ENCODE measurements at places on chromosomes 6 and 20.
A peak's percentile ranks its signal among the peaks of the same experiment; 100 is the strongest.

DNA sequence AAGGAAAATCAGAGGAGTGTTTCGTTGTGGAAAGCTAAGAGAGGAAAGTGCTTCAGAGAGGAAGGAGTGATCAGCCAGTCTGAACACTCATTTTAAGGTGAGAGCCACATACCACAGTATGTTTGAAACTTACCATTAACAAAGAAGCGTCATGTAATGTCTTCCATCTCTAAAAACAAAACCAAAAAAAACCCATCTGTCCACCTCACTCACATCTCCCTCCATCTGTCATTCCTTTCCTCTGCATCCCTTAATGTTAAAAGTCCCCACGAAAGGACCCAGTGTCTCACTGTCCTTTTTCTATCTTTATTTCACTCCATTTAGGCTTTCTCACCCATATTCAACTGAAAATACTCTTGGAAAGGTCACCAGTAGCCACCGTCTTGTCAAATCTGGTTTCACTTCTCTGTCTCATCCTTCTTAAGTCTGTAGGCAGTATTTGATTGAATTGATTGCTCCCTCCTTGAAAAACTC, 59.4 kb upstream of the GNRH2 start:
- no peak for DNase-seq

- DNase-seq: no peak
Measured at GRCh38 chr20:63940071-63940471, 16.1 kb downstream of the UCKL1 start.

- DNase-seq: no peak
Measured at GRCh38 chr6:147127587-147127986, 76.6 kb upstream of the STXBP5 start.

DNA sequence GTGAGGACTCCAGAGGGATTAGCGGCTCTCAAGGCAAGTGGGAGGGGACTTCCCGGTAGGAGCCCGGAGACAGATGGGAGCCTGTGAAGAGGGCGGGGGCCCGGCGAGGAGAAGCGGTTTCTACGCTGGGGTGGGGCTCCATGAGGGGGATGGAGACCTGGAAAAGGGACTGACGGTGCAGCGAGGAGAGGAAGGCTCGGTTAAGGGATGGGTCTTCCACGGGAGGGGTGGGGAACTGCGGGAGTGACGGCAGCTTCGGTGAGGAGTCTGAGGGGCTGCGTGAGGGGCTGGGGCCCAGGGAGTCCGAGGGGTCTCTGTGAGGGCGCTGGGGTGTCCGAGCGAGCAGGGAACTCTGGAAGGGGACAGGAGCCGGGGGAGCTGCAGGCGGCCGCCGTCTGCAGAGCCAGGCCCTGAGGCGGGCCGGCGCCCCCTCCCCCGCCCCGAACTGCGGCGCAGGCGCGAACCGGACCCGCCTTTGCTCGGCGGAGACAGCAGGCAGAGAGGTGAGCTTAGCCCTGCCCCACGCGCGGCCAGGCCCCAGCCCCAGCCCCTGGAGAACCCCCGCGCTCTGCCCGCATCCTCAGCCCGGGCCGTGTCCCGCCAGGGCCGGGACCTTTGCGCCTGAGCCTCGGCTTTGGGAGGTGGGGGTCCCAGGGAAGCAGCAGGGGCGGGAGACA, at the start of gene NRSN2:
Gene NRSN2, plus strand, starts transcription at position 472 of the 677 bp plus-strand sequence. CDS start 2,533 bp downstream, outside the sequence.
- DNase-seq: peak; percentile 58

DNA sequence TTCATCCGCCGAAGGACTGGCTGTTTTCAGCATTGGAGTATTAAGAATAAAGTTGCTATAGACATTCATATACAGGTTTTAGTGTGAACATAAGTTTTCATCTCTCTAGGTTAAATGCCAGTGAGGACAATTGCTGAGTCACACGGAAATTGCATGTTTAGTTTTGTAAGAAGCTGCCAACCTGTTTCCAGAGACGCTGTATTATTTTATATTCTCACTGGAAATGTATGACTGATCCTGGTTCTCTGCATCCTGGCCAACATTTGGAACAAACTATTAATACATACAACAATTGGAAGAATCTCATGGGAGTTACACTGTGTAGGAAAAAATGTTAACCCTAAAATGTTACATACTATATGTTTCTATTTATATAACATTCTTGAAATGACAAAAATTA, 16.7 kb upstream of the TGM6 start:
- DNase-seq: peak; percentile 69

- no peak for DNase-seq
Measured at GRCh38 chr6:80186082-80186481, 79.6 kb downstream of the BCKDHB start.

GRCh38 chr6:2773449-2773848, 8.3 kb downstream of the WRNIP1 start:
- no peak for DNase-seq

DNA sequence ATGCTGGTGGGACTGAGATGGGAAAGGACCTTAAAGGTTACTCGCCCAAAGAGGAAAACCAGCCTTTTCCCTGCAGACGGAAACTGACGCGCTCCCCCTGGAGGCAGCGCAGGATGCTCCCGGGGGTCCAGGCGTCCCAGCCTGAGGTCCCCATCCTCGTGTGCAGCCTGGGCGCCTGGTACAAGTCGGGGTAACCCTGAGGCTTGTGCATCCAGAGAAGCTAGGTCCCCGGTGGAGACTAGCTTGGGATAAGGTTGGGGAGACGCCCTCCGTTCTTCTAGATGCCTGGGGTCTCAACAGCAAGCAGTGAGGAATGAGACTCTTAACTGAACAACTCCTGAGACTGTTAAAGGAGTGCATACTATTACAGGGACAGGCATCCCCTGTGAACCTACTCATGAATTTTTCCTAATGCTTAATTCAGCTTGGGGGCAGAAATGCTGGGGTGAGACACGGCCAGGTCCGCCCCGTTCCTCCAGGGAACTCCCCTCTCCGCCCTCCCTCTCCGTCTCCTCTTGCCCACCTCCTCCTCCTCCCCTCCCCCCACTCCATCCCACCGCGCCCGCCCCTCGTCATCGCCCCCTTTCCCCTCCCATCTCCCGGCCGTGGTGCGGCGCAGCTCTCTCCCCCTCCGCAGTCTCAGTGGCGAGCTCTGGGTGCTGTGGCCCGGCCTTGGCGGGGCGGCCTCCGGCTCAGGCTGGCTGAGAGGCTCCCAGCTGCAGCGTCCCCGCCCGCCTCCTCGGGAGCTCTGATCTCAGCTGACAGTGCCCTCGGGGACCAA, at the start of gene PRSS35:
Gene PRSS35, plus strand, starts transcription at position 634 of the 781 bp plus-strand sequence. CDS start 10,908 bp downstream, outside the sequence.
- peak; percentile 60 for DNase-seq

GRCh38 chr20:9100691-9101090, 31.8 kb downstream of the PLCB4 start:
- DNase-seq: no peak

- DNase-seq: no peak
Measured at GRCh38 chr6:160765412-160765811, 63.4 kb downstream of the PLG start.

GRCh38 chr6:21565431-21565830, 28.1 kb upstream of the SOX4 start:
- no peak for DNase-seq

DNA sequence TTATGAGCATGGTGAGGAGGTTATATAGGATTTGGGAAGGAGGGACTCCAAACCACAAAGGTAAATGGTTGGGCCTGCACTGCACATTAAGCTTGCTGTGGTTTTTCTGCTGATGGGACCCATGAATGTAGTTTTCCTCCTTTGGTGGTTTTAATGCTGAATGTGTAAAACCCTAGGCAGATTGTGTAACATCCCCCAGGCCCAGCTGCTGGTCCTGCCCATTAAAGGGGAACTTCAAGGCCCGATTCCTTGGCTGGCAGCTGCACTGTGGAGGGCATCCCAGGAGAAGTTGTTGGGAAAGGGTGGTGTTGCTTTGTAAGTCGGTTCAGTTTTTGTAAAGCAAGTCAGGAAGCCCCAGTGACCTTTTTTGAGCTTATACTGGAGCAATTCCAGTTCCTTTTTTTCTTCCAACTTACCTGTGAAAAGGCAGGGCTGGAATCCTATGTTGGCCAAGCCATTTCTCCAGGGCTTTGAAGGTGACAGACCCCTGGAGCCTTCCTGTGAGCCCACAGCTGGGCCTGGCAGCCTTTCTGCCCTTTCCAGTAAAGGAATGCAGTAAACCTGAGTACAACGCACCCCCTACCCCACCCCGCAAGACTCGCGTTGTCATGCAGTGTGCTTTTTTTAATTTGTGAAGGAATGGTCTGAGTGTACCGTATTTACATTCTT, 43.1 kb upstream of the NAA20 start:
- DNase-seq: peak; percentile 19

DNA sequence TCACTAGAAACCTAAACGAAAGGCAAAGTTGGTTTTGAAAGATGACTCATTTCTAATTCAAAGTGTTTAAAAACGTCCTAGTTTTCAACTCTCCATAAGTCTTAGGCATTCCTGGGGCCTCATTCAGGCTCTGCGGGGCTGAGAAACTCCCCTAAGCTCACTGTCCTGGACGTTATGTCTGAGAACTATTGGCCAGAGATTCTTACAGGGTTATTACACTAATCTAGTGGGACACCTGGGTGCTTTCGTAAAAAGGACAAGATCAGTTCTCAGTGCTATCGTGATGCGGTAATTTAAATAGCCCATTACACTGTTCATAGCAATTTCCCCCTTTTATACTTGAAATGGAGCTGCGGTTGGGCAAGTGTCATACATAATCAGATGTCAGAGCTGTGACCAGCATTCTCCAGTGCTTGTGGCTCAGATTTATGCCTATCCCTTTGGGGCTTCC, 280.9 kb downstream of the QKI start:
- no peak for DNase-seq

DNA sequence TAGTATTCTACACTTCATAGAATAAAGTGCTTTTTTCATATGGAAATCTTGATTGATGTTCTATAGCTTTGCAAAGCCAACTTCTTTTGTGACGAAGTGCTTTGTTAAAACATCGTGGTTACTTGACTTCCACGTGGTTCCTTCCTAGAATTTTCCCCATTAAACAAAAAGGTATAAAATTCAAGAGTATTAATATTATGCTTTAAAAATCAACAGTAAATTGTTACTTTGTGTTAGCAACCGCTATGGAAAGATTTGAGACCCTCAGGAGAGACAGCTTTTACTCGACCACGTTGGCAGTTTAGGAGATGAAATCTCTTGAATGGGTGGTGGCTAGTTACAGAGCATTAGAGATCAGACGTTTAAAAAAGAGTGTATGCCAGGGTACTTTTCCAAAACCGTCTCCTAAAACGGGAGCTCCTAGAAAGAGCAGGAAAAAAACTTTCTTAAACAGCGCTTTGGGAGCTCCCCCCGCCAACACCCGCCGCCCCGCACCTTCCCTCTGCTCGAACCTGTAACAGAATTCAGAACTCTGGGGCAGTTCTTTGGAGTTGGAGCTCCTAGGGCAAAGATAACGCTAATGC, 920 bp downstream of the GJA1 start:
- peak; percentile 42 for DNase-seq

GRCh38 chr6:122079916-122080315, 319.5 kb upstream of the HSF2 start:
- no peak for DNase-seq

- no peak for DNase-seq
Measured at GRCh38 chr6:137928286-137928685, 61.2 kb downstream of the TNFAIP3 start.

GRCh38 chr6:11868392-11868791, 89.8 kb upstream of the ADTRP start:
- no peak for DNase-seq

DNA sequence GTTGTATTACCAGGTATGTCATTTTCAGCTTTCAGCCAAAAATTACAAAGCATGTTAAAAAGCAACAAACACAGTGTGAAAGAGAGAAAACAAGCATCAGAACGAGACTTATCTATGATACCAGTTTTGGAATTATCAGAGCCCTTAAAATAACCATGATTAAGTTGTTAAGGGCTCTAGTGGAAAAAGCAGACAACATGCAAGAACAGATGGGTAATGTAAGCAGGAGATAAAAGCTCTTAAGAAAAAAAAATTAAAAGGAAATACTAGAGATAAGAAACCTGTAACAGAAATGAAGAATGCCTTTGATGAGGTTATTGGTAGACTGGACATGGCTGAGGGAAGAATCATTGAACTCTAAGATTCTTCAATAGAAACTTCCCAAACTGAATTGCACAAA, 127.5 kb upstream of the SCGN start:
- no peak for DNase-seq

DNA sequence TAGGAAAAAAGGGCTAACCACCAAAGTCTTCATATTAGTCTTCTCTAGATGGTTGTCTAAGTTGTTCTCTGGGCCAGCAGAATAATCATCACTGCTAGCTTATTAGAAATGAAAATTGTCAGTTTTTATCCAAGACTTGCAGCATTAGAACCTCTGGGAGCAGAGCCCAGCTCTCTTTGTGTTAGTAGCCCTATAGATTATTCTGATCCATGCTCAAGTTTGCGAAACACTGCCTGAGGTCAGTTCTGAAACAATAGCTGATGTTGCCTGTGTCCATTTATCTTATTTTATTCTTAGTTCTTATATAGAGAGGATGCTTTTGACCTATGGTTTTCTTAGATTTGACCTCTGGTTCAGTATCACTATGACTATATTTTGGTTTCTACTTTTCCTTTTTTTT, 66.9 kb downstream of the BCKDHB start:
- DNase-seq: no peak

DNA sequence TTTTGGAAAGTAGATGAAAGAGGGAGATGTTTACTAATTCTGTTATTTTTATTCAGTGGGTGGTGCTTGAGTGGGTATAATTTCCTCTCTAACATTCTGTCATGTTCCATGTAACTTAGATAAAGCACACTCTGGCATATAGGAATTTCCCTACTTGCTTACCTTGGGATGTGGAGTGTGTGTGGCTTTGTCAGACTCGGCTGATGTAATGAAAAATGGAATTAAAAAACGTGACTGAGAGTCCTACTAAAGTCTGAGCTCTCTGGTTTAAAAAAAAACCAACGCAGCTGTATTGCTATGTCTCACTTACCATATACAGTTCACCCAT, 98.3 kb downstream of the JARID2 start:
- DNase-seq: no peak

DNA sequence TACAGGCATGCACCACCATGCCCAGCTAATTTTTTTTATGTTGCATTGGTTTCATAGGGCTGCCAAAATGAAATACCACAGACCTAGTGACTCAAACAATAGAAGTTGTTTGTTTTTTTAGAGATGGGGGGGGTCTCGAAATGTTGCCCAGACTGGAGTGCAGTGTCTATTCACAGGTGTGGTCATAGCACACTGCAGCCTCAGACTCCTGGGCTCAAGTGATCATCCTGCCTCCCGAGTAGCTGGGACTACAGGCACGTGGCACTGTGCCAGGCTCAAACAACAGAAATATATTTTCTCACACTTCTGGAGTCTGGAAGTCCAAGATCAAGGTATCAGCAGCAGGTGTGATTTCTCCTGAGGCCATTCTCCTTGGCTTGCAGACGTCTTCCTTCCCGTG, 6.6 kb upstream of the SLC16A10 start:
- no peak for DNase-seq

Data from lung microvascular endothelial cell (primary cell).